ENCODE measurements at places on chromosomes 16 and 17. TPM values are rescaled to one million over a fixed set of nuclear protein-coding genes. Genes with fewer than 3 reads are reported as not detected.

PRAC1 gene
- not detected for total RNA-seq

GLIS2 gene
- total RNA-seq = 11.7 TPM

KRT25 gene
- total RNA-seq = not detected

TMEM92 gene
- total RNA-seq = 3.0 TPM

KRT9 gene
- not detected for total RNA-seq

OTOA gene
- total RNA-seq = 0.70 TPM

KRTAP1-5 gene
- not detected for total RNA-seq

KRTAP17-1 gene
- not detected for total RNA-seq

GH2 gene
- total RNA-seq = not detected

TERB1 gene
- 1.0 TPM for total RNA-seq

LGALS9B gene
- not detected for total RNA-seq

PVALEF gene
- not detected for total RNA-seq

CHAD gene
- not detected for total RNA-seq

MLKL gene
- total RNA-seq = 26.6 TPM

RAMP2 gene
- 41.9 TPM for total RNA-seq

Data from ureter (tissue), 1 donor.